Regular cardiac myocyte (primary cell): ENCODE measurements at places on chromosomes 7 and 10. TPM values are rescaled to one million over a fixed set of nuclear protein-coding genes. Genes with fewer than 3 reads are reported as not detected.

Gene CRPPA
- total RNA-seq: 2.0 and 2.5 TPM in 2 replicates

Gene ATOH7
- under 0.01 and 0.28 TPM in 2 replicates for total RNA-seq

Gene AGAP5
- total RNA-seq: 2.0 and 2.1 TPM in 2 replicates

Gene MMP21
- total RNA-seq: 0.28 TPM in 1 of 2 replicates, not detected in the other

Gene GPR85
- 0.56 and 0.58 TPM in 2 replicates for total RNA-seq

Gene GBX1
- not detected in 2 replicates for total RNA-seq

Gene LRMDA
- total RNA-seq: 0.38 and 2.0 TPM in 2 replicates

Gene BHLHA15
- total RNA-seq: 0.77 and 2.8 TPM in 2 replicates

Gene PLEKHS1
- not detected in 2 replicates for total RNA-seq

Gene SLC16A9
- 4.5 and 18.0 TPM in 2 replicates for total RNA-seq

Gene ENO4
- total RNA-seq: under 0.01 TPM in 1 of 2 replicates, not detected in the other

Gene SVIL
- total RNA-seq: 57.5 and 63.1 TPM in 2 replicates

Gene TDRD1
- 1.9 and 5.1 TPM in 2 replicates for total RNA-seq

Gene CD36
- total RNA-seq: 406 and 4,004 TPM in 2 replicates

Gene FAM25G
- not detected in 2 replicates for total RNA-seq

Gene OGDH
- total RNA-seq: 75.8 and 102 TPM in 2 replicates

Gene OR2A1
- total RNA-seq: under 0.01 TPM in 1 of 2 replicates, not detected in the other

Gene SRRM3
- 0.38 and 0.56 TPM in 2 replicates for total RNA-seq

Gene CPEB3
- 0.77 and 0.85 TPM in 2 replicates for total RNA-seq

Gene AKR1C4
- total RNA-seq: not detected in 2 replicates

Gene CPA2
- not detected in 2 replicates for total RNA-seq

Gene NXPH1
- total RNA-seq: not detected in 2 replicates

Gene SYNPO2L
- total RNA-seq: under 0.01 TPM in 2 replicates

Gene LIPK
- not detected in 2 replicates for total RNA-seq

Gene NRBF2
- 25.9 and 34.7 TPM in 2 replicates for total RNA-seq

Gene CALML5
- total RNA-seq: not detected in 2 replicates

Gene GJD4
- total RNA-seq: not detected in 2 replicates

Gene FGFR2
- under 0.01 and 0.19 TPM in 2 replicates for total RNA-seq

Gene SPOCK2
- total RNA-seq: 0.19 and 0.28 TPM in 2 replicates

Gene TMEM184A
- total RNA-seq: under 0.01 and 0.19 TPM in 2 replicates

Gene CCDC172
- total RNA-seq: not detected in 2 replicates

Gene NOS3
- total RNA-seq: 1.1 and 5.8 TPM in 2 replicates

Gene COL13A1
- total RNA-seq: 27.6 and 44.3 TPM in 2 replicates

Gene ACBD7
- 0.85 and 1.2 TPM in 2 replicates for total RNA-seq

Gene STEAP4
- total RNA-seq: 0.19 and 0.56 TPM in 2 replicates

Gene KCNMA1
- total RNA-seq: 15.5 and 20.7 TPM in 2 replicates

Gene GOLGA7B
- under 0.01 TPM in 1 of 2 replicates, not detected in the other for total RNA-seq

Gene PNLIPRP3
- not detected in 2 replicates for total RNA-seq

Gene CCL24
- not detected in 2 replicates for total RNA-seq

Gene NPSR1
- total RNA-seq: not detected in 2 replicates

Gene FAM25A
- not detected in 2 replicates for total RNA-seq

Gene ANKRD61
- under 0.01 TPM in 2 replicates for total RNA-seq

Gene ZNF248
- 4.6 and 11.6 TPM in 2 replicates for total RNA-seq
